ENCODE measurements at places on chromosomes 6 and 20. TPM values are rescaled to one million over a fixed set of nuclear protein-coding genes. Genes with fewer than 3 reads are reported as not detected.

The ECT2L gene
- total RNA-seq: 0.13 TPM

The CST4 gene
- total RNA-seq: not detected

The ALDH5A1 gene
- total RNA-seq: 11.2 TPM

The RAD21L1 gene
- total RNA-seq: not detected

The FAM83D gene
- total RNA-seq: 7.5 TPM

The PSORS1C2 gene
- total RNA-seq: 63.0 TPM

The RHAG gene
- total RNA-seq: not detected

The CLDN20 gene
- not detected for total RNA-seq

DNA sequence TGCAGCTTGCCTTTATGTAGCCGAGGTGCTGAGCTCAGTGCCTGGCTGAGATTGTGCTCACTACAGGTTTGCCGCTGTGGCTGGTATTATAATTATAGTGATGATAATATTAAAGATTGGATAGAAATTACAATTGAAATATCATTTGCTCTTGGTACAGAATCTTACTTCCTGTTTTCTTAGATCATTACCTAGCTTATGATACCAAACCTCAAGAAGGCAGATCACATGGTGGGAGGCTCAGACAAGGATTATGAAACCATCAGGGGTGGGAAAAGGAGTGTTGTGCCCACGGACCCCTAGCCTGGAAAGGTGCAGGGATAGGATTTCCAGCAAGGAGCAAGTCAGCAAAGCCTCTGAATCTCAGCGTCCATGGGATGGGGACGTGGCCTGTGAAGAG lies 70.6 kb downstream of the IGF2R start:
- no peaks in the 10 kb centered on the region for H3K27me3 ChIP-seq
- peaks cover 26% of the 10 kb centered on the region for H3K36me3 ChIP-seq
- no peak overlapping the region for H3K4me3 ChIP-seq
- H3K27ac ChIP-seq: no peak overlapping the region
- DNase-seq: no peak

DNA sequence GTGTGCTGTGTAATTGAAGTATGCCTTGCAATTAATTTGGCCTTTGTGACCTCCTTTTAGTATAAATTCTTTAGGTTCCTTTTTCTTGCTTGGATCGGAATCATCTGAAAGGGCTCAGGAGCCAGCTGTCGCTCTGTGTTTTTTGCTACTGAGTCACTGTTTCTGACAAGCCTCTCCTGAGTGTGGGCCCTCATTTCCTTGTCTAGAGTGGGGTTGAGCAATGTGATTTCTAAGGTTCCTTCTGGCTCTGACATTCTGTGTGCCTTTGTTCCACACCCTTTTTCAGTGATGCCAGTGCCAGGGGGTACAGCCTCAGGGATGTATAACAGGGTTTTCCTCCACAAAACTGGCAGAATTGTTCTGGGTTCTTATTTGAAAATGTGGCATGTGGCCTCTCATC lies 26.5 kb downstream of the DAAM2 start:
- H3K4me3 ChIP-seq: no peak overlapping the region
- peak overlapping the region; percentile 89 for H3K27ac ChIP-seq
- no peak for DNase-seq
- peaks cover 46% of the 10 kb centered on the region for H3K4me1 ChIP-seq

GRCh38 chr6:67121115-67121514 lies 1414.1 kb upstream of the EYS start:
- H3K36me3 ChIP-seq: no peaks in the 10 kb centered on the region
- DNase-seq: no peak
- no peak overlapping the region for H3K27ac ChIP-seq
- H3K27me3 ChIP-seq: no peaks in the 10 kb centered on the region
- no peaks in the 10 kb centered on the region for H3K4me1 ChIP-seq

GRCh38 chr6:16854986-16855385 lies 93.7 kb upstream of the ATXN1 start:
- H3K4me3 ChIP-seq: no peak overlapping the region
- peaks cover 17% of the 10 kb centered on the region for H3K4me1 ChIP-seq
- no peak overlapping the region for H3K27ac ChIP-seq
- no peak for DNase-seq
- no peaks in the 10 kb centered on the region for H3K27me3 ChIP-seq

GRCh38 chr20:11255860-11256259 lies 582.1 kb upstream of the JAG1 start:
- H3K4me1 ChIP-seq: no peaks in the 10 kb centered on the region
- no peak overlapping the region for H3K27ac ChIP-seq
- no peaks in the 10 kb centered on the region for H3K27me3 ChIP-seq
- no peak overlapping the region for H3K4me3 ChIP-seq
- no peak for DNase-seq
- H3K36me3 ChIP-seq: no peaks in the 10 kb centered on the region

DNA sequence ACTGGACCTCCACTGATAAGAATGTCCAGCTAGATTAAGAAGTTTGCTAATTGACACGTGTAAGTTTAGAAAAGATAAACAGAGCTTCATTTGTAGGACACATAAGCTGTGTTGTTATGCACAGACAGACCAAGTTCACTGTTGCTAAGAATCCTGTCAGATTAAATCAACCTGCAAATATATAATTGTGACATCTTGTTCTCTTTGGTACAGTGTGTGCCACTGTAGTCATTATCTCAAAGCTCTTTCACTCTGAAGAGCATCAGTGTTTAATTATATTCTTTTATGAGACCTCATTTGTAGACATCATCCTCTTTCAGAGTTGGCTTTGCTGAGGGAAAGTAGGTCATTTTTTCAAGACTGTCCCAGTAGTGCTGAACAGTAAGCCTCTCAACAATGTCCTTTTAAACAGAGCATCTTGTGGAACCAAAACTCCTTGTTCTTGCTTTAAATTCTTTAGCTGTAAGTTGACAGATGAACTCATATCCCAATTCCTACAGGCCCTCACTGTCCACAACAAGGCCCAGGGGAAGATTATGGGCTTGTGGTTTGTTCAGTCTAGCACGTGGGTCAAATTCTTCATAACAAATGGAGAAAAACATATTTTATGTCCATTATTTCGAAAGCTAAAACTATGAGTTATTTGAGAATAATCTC lies 252.4 kb downstream of the HDGFL1 start:
- H3K4me1 ChIP-seq: no peaks in the 10 kb centered on the region
- H3K36me3 ChIP-seq: no peaks in the 10 kb centered on the region
- H3K27me3 ChIP-seq: no peaks in the 10 kb centered on the region

- DNase-seq: no peak
- no peaks in the 10 kb centered on the region for H3K4me1 ChIP-seq
- no peak overlapping the region for H3K27ac ChIP-seq
- H3K4me3 ChIP-seq: no peak overlapping the region
- no peaks in the 10 kb centered on the region for H3K27me3 ChIP-seq
These were observed 17.8 kb upstream of the COL19A1 start for GRCh38 chr6:69848552-69848951.

DNA sequence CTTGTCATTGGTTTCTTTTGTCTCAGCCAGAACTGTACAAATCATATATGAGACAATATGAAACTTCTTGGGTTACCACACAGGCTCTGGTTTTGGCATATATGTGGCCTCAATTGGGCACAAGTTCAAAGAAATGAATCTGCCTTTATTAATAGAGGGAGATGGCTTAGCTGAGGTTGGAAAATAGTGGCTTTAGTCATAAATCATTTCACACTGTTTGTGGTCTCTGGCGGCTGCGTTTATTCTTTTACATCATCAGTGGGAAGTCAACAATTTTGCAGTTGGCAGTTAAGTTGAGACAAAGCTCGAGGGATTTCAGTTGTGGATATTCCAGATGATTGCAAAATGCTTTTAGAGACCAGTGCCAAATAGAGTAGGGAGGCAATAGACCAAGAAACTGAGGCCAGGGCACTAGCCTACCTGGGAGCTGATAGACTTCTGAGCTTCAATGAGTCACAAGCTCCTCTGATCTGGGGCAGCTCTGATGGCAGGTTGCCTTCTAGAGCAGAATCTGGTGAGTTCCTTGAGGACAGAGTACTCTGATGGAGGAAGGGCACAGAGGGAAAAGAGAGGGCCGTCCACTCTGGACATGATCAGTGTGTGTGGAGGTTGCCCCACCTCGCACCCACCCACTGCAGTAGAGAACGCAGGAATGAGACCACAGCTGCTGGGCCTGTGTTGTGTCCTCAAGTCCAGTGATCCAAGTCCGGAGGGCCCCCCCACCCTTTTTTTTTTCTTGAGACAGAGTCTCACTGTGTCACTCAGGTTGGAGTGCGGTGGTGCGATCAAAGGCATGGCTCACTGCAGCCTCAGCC lies 73.5 kb downstream of the ARMC2 start:
- no peak overlapping the region for H3K4me3 ChIP-seq
- peak; percentile 71 for DNase-seq
- H3K27ac ChIP-seq: peak overlapping the region; percentile 51

DNA sequence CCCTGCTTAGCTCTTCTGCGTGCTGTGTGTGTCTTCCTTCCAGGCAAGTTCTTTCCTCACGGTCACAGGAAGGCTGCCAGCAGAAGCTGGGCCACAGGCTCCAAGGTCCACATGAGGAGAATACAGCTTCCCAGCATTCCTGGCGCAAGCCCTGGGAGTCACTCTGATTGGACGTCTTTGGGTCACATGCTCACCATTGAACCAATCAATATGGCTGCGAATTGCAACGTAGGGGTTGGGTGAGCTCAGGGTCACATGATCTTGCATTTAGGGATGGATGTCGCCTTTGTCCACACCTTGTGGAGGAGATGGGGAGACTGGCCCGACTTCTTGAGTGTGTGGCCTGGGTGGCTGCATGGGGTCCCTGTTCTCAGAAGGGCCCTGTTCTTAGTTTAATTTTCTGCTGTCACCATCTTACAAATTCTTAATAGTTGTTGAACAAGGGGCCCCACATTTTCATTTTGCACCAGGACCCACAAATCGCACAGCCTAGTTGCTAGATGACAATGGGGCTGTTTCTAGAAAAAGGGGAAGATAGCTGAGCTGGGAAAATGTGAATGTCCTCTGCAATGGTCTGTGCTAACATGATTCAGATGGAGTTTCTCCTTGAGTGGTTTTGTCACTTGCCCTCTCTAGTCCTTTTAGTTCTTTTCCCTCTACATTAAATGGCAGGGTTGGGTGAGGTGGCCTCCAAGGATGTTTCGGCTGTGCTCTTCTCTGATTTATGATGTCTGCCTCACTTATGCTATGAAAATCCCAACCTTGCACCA lies 149.6 kb downstream of the CDH26 start:
- no peaks in the 10 kb centered on the region for H3K36me3 ChIP-seq
- no peak overlapping the region for H3K4me3 ChIP-seq
- no peaks in the 10 kb centered on the region for H3K4me1 ChIP-seq
- DNase-seq: peak; percentile 47
- no peaks in the 10 kb centered on the region for H3K27me3 ChIP-seq

DNA sequence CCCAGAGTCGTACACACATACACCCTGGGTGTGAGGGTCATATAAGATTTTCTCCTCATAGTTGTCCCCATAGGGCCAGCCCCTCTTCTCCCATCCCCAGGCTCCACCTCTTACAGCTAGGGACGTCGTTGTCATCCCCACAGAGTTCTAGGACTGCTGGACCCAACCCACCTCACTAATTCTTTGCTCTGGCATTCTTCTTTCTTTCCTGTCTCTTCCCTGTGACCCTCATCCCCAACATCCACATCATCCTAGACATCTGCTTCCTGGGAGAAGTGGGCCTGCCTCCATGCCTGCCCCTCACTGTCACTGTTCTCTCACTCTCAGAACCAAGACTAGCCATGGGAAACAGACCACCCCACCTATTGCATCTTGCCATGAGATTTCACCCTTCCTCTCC lies 1.1 kb downstream of the PSMF1 start:
- peak overlapping the region; percentile 93 for H3K4me3 ChIP-seq
- peak overlapping the region; percentile 89 for H3K27ac ChIP-seq
- no peak for DNase-seq
- peaks cover 56% of the 10 kb centered on the region for H3K4me1 ChIP-seq

GRCh38 chr20:1296922-1297321 lies 30.8 kb downstream of the SNPH start:
- H3K4me3 ChIP-seq: no peak overlapping the region
- no peaks in the 10 kb centered on the region for H3K4me1 ChIP-seq
- H3K36me3 ChIP-seq: no peaks in the 10 kb centered on the region
- no peak overlapping the region for H3K27ac ChIP-seq

GRCh38 chr6:52283111-52283510 lies 1.4 kb downstream of the MCM3 start:
- H3K36me3 ChIP-seq: peaks cover 43% of the 10 kb centered on the region
- no peak for DNase-seq

- H3K27ac ChIP-seq: peak overlapping the region; percentile 56
- no peaks in the 10 kb centered on the region for H3K36me3 ChIP-seq
- no peak for DNase-seq
- H3K4me3 ChIP-seq: no peak overlapping the region
- no peaks in the 10 kb centered on the region for H3K27me3 ChIP-seq
These were observed 1088.2 kb upstream of the CITED2 start for GRCh38 chr6:140462453-140463311.

DNA sequence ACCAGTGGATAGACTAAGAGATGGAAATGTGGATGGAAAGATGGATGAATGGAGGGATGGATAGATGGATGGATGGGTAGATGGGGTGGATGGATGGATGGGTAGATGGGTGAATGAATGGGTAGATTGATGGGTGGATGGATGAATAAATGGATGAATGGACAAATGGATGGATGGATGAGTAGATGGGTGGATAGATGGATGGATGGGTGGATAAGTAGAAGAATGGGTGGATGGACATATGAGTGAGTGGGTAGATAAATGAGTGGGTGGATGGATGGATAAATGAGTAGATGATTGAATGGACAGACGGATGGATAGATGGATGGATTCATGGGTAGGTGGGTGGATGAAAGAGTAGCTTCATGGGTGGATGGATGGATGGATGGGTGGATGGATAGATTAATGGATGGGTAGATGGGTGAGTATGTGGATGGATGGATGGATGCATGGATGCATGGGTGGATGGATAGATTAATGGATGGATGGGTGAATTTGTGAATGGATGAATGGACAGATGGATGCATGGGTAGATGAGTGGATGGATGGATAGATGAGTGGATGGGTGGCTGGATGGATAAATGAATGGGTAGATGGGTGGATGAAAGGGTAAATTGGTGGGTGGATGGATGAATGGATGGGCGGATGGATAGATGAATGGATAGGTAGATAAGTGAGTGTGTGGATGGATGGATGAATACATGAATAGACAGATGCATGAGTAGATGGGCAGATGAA lies 29.5 kb upstream of the KCNB1 start:
- H3K4me1 ChIP-seq: peaks cover 12% of the 10 kb centered on the region
- peaks cover 26% of the 10 kb centered on the region for H3K27me3 ChIP-seq
- no peak overlapping the region for H3K27ac ChIP-seq
- H3K36me3 ChIP-seq: no peaks in the 10 kb centered on the region
- no peak for DNase-seq

GRCh38 chr6:30726506-30727413 lies 6.6 kb downstream of the TUBB start:
- H3K4me1 ChIP-seq: peaks cover 62% of the 10 kb centered on the region
- H3K4me3 ChIP-seq: no peak overlapping the region
- H3K27me3 ChIP-seq: no peaks in the 10 kb centered on the region

DNA sequence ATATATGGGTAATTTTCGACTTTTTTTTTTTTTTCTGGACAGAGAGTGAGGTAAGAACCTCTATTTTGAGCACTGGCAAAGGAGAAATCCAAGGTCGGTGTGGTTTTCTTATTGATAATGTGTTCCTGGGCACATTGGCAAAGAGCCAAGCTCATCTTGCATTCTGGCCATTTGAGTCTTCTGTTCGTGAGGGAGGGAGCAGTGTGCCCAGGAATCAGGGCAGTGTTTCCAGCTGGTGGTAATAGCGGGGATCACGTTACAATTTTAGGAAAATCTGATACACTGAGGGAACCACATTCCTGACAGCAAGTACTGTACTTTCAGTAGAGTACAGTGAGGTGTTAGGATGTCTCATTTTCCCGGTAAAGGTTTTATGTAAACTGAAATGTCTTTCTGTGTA lies 442.3 kb upstream of the MAP3K7 start:
- no peaks in the 10 kb centered on the region for H3K36me3 ChIP-seq
- H3K27me3 ChIP-seq: no peaks in the 10 kb centered on the region
- H3K27ac ChIP-seq: no peak overlapping the region
- no peak overlapping the region for H3K4me3 ChIP-seq
